ENCODE measurements at places on chromosomes 7 and 10.

GRCh38 chr7:5797716-5798115, 16.3 kb upstream of the RNF216 start:
- DNase-seq = no peak

DNA sequence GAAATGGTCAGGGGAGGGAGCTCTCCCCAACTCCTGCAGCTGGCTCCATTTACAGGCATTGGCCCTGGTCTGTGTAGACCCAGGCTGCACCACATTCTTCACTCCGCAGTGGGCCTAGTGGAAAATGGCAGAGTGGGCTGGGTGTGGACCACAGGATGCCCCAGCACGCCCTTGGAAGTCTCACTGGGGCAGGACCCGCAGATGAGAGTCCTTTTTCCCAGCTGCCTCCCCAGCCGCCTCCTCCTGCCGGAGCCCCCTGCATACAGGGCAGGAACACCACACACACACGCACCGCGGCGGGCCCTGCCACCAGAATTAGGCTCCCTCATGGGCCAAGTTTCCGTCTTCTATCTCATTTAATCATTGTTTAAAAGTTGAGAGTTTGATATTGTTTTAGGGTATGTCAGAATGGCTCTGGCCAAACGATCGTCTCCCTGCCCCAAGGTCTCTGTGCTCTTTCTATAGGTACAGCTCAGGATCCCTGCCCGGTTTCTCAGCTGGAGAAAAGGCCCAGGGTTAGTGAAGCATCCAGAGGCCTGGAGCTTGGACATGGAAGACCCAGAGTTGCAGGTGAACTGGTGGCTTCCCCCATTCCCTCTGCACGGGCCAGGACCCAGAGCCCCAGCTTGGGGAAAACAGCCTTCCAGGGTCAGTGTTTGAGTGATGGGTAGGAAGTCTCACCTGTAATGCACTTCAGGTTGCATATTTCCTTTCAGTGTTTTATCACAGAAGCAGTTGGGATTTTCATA, 42.0 kb downstream of the ZNF467 start:
- no peak for DNase-seq

DNA sequence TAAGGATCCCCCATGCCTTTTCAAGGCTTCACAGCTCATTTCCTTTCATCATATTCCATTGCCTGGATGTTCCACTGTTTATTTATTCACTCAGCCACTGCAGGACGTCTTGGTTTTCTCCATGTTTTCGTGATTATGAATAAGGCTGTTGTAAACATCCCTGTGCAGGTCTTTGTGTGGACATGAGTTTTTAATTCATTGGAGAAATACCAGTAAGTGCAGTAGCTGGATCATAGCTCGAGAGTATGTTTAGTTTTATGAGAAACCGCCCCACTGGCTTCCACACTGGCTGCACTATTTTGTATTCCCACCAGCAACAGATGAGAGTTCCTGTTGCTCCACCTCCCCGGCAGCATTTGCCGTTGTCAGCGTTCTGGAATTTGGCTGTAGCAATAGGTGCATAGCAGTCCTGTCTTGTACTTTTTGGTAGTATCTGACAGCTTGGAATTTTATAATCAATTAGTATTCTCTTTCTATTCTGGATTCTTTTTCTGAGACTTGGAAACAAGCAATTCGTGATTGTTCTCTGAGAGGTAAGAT, 269.9 kb upstream of the PITRM1 start:
- DNase-seq = no peak

- DNase-seq = no peak
Observed at GRCh38 chr7:128000854-128001265, 30.4 kb downstream of the LRRC4 start.

- no peak for DNase-seq
Observed at GRCh38 chr7:34162027-34162565, 256.8 kb downstream of the BMPER start.

- no peak for DNase-seq
Observed at GRCh38 chr7:25725451-25725850, 426.5 kb upstream of the NFE2L3 start.

- no peak for DNase-seq
Observed at GRCh38 chr10:103838862-103839518, 16.4 kb downstream of the SH3PXD2A start.

Data from globus pallidus (tissue), 1 donor.